ENCODE measurements at places on chromosomes 7 and 10. TPM values are rescaled to one million over a fixed set of nuclear protein-coding genes. Genes with fewer than 3 reads are reported as not detected.

Gene TMEM229A
- polyA plus RNA-seq: not detected

Gene ANXA8L1
- 5.6 TPM for polyA plus RNA-seq

Gene FAM25G
- not detected for polyA plus RNA-seq

Gene FAM25C
- polyA plus RNA-seq: not detected

Gene CALHM1
- not detected for polyA plus RNA-seq

Gene ASIC3
- 1.3 TPM for polyA plus RNA-seq

Gene CROT
- polyA plus RNA-seq: 3.2 TPM

Gene CUX1
- 22.4 TPM for polyA plus RNA-seq

Gene PTPN20
- 1.3 TPM for polyA plus RNA-seq

Gene NPY4R
- 0.05 TPM for polyA plus RNA-seq

Gene C10orf88
- polyA plus RNA-seq: 2.4 TPM

Gene MYL10
- not detected for polyA plus RNA-seq

Gene CDK1
- 0.38 TPM for polyA plus RNA-seq

Gene PPP1R3C
- 9.6 TPM for polyA plus RNA-seq

Gene SPDYE16
- 0.11 TPM for polyA plus RNA-seq

Gene TAS2R5
- polyA plus RNA-seq: 0.36 TPM

Gene PIP
- polyA plus RNA-seq: not detected

Gene HABP2
- polyA plus RNA-seq: not detected

Gene PLXDC2
- polyA plus RNA-seq: 10.6 TPM

Gene TAS2R4
- 0.06 TPM for polyA plus RNA-seq

Gene IPMK
- polyA plus RNA-seq: 2.1 TPM

Gene TLX1
- polyA plus RNA-seq: not detected

Gene CHCHD2
- polyA plus RNA-seq: 408 TPM

Gene VSTM4
- 18.2 TPM for polyA plus RNA-seq

Gene SGMS1
- 8.4 TPM for polyA plus RNA-seq

Gene VAX1
- not detected for polyA plus RNA-seq

Gene OR2A42
- 0.42 TPM for polyA plus RNA-seq

Gene ASB10
- not detected for polyA plus RNA-seq

Gene NYAP1
- polyA plus RNA-seq: 0.83 TPM

Gene PKD1L1
- 0.10 TPM for polyA plus RNA-seq

Gene LIPN
- not detected for polyA plus RNA-seq

Gene XRCC2
- polyA plus RNA-seq: 0.12 TPM

Gene DMBT1
- polyA plus RNA-seq: 0.03 TPM

Gene FKBP6
- not detected for polyA plus RNA-seq

Gene FFAR4
- polyA plus RNA-seq: 1.3 TPM
